Activated B cell treated with CpG ODN at 0.5 μM for 24 hours (primary cell): ENCODE measurements at places on chromosomes 12 and 14.

DNA sequence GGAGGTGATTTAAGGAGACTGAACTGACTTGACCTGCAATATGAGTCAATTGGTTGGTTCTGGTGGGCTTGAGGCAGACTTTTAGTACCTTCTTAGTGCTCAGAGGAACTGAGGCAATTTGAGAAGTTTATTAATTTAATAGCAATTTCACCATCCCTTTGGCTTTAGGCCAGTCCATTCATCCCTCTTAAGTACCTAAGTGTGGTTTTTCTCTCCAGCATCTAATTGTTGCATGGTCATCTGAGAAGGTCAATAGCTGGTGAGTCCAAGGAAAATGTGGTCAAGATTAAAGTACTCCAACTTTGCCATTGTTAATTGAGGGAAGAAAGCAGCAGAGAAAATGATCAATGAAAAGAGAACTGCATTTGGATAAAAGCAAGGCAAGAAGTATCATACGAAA, 115.4 kb upstream of the DYRK2 start:
- no peak for DNase-seq

DNA sequence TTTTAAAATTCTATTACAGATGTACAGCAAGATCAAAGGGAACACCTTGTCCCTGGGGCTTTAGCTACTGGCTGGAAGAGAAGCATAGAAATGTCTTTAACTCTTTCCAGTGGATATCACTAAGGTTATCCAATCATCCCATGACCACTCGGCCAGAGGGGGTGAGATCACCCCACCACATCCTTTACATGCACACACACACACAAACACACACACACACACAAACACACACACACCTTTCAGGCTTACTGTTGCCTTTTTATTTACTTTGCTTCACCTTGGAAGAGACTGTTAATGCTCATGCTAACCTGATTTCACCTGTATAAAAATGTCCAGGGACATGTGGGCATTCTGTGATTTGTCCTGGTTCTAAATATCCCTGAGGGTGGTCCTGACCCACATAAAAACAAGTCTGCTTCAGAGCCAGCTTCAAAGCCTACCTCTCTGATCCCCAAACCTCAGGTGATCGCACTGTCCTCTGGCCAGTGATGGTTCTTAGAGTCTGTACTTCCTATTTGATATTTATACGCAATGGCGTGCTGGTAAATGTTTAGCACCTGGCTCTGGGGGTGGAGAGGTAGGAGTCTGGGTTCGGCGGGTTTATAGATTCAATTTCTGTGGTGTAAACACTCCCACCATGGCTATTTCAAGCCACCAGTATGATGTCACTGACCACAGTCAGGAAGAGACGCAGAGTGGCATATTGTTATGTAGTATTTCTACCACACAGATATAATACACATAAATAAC, 166.1 kb upstream of the EEA1 start:
- no peak for DNase-seq

- no peak for DNase-seq
These were observed 216.0 kb upstream of the RGS6 start for GRCh38 chr14:71716041-71716772.

- DNase-seq, result no peak
These were observed 378.2 kb downstream of the GLT1D1 start for GRCh38 chr12:129231491-129231890.

DNA sequence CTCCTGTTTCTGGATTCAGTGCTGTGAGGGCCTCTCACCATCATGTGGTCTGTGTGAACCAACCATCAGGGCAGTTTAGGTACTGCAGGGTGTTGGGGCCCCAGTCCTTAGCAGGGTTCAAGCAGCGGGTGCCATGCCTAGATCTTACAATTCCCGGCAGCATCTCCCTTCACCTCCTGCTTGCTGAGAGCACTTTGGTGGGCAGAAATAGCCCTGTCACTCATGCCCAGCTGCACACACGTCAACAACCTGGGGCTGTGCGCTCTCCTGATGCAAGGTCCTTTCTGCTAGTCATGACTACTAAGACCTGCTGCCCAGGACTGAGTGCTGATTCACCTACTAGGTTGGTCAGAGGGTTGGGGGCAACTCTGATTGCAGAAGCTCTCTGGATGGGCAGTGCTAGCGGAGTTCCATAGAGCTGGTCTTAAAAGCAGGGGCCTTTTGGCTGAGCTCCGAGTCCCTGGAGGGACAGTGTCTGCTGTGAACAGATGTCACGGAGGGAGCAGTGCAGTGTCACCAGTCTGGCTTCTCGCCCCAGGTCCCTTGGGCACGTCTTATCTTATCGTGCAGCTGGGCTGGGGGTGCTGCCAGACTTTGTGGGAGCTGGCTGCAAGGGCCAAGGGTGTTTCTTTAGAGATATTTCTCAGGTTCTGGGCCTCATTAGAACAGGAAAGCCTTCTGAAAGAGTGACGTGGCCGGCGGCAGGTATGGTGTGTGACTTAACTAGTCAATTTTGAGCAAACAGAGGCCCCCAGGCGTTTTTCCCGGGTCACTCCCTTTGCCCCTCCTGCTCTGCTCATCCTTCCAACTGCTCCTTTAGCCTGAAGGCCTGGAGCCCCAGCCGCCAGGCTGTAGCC, 71.8 kb downstream of the NINJ2 start:
- DNase-seq, result no peak

DNA sequence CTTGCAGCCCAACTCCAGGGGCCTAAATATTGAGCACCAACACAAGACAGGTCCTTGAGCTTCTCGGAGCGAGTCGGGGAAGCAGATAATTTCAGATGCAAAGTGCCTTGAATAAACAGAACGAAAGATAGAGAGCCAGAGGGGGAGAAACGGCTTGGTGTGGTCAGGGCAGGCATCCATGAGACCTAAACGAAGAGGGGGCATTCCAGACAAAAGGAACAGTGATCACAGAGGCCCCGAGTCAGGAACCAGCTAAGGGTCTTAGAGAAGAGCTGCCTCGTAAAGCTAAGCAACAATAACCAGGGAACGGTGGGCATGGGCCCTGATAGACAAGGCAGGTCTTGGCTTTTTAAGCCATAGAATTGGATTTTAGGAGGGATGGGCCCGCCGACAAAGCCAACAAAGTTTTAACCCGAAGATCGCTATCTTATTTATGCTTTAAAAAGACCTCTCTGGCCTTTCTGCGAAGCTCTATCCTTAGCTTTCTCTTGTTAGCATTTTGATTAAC, 421 bp upstream of the ACADS start:
- no peak for DNase-seq

GRCh38 chr12:122893208-122894153, 2.4 kb downstream of the VPS37B start:
- DNase-seq, result no peak

GRCh38 chr14:69337984-69338383, 60.1 kb downstream of the ERH start:
- DNase-seq, result no peak

DNA sequence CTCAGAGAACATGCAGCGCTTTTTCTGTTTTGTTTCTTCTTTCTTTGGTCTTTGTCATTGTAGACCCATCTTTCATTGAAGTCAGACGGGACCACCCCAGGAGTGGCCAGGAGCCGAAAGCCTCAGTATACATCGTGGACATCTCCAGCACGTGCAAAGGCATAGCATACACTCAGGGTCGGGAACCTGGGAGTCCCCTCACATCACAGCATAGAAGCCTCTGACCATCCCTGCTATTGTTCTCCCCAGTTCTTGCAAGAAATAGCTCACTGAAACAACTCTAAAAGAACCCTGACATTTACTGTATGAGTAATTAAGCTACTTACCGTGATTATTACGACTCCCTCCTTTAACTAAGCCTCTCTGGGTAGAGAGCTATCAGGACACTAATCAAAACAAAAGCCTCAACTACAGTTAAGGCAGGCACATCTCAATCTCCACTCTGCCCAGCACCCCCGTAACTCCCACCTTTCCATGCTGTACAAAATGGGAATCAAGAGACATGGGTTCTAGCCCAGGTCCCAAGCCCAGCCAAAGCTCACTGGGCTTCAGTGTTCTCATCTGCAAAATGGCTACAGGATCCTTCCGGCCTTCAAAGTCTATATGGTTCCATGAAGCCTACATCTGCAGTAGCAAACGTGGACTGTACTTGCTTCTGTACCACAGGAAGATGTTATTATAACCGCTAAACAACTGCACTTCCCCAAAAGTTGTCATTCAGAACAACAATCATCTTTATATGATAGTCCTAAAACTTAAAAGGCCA, 6.7 kb downstream of the CCDC88C start:
- DNase-seq, result no peak

GRCh38 chr14:19878029-19878642, 3.2 kb downstream of the OR4K2 start:
- no peak for DNase-seq
